Mesenchymal stem cell (in vitro differentiated cells and primary cell): ENCODE measurements at places on chromosomes 1 and 21.

- DNase-seq, result no peak
These were observed 1.8 kb downstream of the RD3 start for GRCh38 chr1:211490038-211490678.

DNA sequence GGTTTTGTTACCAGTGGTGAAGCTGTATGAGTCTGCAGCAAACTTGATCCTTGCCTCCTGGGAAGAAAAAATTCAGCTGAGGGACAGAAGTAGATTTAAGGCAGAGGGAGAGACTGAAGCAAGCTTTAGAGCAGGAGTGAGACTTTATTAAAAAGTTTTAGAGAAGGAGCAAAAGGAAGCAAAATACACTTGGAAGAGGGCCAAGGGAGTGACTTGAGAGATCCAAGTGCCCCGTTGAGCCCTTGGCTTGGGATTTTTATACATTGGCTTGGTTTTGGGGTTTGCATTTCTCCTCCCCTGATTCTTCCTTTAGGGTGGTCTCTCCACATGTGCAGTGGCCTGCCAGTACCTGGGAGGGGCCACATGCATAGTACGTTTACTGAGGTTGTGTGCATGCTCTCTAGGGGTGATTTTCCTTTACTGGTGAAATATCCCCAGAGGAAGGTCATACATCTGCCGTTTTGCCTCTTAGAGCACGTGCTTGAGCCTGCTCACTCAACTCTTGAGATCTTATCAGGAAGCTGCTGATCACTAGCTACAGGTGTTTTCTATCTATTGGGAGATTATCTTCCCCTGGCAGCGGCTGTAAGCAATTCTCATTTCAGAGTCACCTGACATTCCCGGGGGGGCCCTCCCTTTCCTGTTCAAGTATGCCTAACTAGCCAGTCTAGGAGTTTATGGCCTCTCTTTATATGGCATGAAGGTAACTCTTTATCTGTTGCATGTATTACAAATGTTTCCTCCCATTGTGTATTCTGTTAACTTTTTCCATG is 20.3 kb downstream of the FASLG start:
- no peak for DNase-seq

DNA sequence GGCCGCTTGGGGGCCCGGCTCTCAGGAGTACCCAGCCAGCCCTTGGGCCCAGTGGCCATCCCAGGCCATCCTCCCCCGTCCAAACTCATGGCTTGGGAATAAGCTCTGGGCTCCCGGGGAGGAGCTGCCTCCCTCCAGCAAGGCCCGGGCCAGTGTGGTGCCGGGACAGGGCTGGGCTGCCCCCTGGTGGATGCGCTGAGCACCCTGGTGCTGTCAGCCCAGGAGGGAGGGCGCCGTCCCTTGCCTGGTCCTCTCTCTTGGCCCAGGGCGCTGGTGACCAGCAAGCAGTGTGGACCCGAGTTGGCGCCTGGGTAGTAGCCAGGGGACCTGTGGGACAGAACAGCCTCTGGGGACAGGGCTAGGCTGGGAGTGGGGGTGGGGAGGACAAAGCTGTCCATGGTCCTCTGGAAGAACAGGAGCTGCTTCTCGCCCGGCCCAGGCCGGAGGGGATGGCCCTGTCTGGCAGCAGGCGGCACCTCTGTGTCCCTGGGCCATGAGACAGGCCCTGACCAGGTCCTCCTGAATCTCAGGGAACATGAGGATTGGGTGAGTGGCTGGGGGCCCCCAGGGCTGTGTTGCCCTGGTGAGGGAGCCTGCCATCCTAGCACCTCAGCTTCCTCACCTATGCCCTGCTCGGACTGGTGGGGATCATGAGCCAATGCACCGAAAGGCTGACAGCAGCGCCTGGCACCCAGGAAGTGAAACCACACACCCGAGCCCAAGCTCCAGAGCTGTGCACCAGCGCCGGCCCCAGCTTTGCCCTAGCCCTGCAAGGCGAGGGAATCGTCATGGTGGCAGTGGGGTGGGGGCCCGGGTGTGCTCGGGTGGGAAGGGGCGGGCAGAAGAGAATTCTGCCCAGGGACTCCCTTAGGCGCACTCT is 9.4 kb downstream of the MORN1 start:
- peak; percentile 76 for DNase-seq

- DNase-seq, result no peak
These were observed 124.3 kb downstream of the CYYR1 start for GRCh38 chr21:26448751-26449150.

- DNase-seq, result no peak
These were observed 249.9 kb downstream of the NFIA start for GRCh38 chr1:61332196-61332753.

DNA sequence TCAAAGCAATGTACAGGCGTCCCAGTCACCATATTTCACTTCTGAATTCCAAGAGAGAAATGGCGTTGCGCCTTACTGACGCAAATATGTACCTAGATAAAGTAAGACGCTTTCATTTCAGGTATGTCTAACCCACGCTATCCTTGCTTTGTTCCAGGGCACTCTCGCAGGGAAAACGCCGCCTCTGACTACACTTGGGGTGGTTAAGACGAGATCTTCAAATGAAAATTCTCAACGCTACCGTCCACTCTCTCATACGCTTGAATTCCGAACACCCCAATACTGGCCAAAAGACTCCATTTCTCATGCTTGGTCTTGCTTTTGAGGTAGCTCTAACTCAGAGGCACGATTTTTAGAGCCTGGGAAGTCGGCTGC is 736 bp upstream of the ZMPSTE24 start:
- no peak for DNase-seq

- DNase-seq, result no peak
These were observed 52.2 kb downstream of the PHACTR4 start for GRCh38 chr1:28421744-28422143.
